ENCODE measurements at places on chromosomes 5 and 9. TPM values are rescaled to one million over a fixed set of nuclear protein-coding genes. Genes with fewer than 3 reads are reported as not detected.

Gene PCDHGB6
- total RNA-seq = 1.6 TPM

Gene LCN10
- 0.13 TPM for total RNA-seq

Gene PCDHA4
- 0.19 TPM for total RNA-seq

Gene CAVIN4
- total RNA-seq = 4.6 TPM

Gene LRRC14B
- total RNA-seq = not detected
